ENCODE measurements at places on chromosomes 16 and 17. TPM values are rescaled to one million over a fixed set of nuclear protein-coding genes. Genes with fewer than 3 reads are reported as not detected.

TEKT5 gene
- total RNA-seq, result not detected

SYNGR3 gene
- 3.4 TPM for total RNA-seq

ZACN gene
- 0.34 TPM for total RNA-seq

ENO3 gene
- 26.6 TPM for total RNA-seq

TMC5 gene
- not detected for total RNA-seq

All from activated CD8-positive, alpha-beta T cell treated with anti-CD3 and anti-CD28 coated beads, Interleukin-2, amount 10 ng/mL, durations not matched to agents 7 days and 5 days (primary cell).